ENCODE measurements at places on chromosomes 7 and 10.

GRCh38 chr7:27697861-27698430 is 35.3 kb upstream of the HIBADH start:
- DNase-seq = no peak

DNA sequence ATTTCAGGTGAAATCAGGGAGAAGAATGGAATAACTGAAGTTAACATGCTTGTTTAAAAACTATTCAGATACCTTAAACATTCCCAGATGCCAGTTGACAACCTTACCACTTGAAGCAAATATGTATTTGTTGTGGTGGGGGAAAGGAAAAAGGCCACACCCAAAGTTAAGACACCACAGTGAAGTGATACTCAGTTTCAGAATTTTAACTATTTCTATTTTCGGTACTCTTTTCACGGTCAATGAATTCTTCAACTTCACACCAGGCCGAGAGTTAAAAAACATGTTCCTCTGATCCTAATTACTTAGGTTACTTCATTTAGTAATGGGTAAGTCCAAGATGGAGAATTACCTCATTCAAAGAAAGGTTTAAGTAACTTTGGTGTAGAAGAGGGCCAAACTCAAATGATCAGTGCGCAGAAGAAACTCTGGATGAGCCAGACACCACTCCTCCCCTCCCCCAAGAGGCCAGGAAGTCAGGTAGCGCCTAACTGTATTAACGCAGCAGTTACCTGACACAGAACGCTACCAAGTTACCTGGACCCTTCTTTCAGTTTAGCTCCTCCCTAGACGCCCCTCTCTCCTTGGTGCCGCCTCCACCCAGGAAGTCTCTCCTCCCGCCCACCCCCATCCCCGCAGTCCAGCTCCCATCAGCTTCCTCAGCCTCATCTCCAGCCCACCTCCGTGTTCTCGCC is 700 bp downstream of the MTPN start:
- no peak for DNase-seq

DNA sequence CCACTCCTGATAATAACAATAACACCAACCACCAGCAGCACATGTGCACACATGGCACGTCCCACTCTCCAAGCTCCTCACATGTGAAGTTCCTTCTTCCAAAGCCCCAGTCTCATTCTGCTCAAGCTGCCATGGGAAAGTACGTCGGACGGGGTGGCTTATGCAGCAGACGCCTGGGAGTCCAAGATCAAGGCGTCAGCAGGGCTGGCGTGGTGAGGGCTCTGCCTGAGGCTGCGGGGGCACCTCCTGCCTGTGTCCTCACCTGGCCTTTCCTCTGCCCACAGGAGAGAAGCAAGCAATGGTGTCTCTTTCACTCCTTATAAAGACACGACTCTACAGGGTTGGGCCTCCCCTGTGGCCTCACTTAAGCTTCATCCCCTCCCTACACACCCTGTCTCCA is 68.8 kb upstream of the INSIG1 start:
- no peak for DNase-seq

DNA sequence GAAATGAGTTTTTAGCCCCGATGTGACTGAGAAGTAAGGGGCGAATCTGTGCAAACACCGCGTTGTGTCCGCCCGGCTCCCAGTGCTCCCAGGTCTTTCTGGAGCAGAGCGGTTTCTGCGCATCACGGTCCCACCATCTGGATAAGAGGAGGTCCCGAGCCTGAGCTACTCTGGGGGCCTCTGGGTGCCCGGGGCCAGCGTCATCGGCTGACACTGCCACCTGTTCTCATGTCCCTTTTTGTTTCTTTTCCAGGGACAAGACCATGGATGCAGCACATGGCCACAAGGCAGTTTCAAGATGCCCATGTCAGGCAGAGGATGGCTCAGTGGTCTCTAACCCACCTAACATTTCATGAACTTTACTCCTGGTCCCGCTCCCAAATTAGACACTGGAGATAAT is 24.9 kb downstream of the KLF6 start:
- no peak for DNase-seq

DNA sequence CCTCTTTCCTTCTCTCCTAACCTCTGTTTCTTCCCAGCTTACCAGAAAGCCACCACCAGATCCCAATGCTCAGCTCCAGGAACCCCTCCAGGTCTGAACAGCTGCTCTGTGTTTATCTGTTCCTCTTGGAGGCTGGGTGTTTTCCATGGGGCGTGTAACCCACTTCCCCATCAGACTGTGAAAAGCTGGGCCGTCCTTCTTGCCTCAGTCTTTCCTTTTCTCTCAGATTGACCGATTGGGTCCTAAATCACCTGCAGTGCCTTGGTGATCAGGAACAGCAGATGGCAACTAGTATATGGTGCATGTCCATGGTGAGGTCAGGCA is 4.8 kb downstream of the SH3PXD2A start:
- DNase-seq = no peak

GRCh38 chr10:124886195-124886594 is 55.7 kb upstream of the ZRANB1 start:
- DNase-seq = no peak

GRCh38 chr10:69359594-69359993 is 57.1 kb downstream of the TACR2 start:
- peak; percentile 34 for DNase-seq

GRCh38 chr10:92897916-92898315 is 49.6 kb downstream of the EXOC6 start:
- no peak for DNase-seq

DNA sequence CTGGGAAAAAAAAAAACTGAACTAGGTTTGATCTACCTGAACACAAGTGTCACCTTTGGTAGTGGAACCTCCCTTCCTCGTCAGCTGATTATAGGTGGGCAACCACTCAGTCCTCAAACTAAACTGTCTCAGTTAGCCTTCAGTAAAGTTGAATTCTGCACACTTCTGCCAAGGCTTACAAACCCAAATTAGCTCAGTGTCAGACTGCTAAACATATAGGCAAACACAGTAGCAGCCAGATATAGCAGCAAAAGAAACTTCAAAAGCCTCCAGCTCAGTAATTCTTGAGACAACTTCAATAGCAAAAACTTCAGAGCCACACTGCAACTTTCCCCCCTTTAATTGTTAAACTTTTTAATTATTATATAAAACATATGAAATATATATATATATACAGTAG is 956.9 kb downstream of the XPNPEP1 start:
- DNase-seq = no peak

GRCh38 chr7:29230871-29231345 is 36.3 kb downstream of the CHN2 start:
- no peak for DNase-seq

DNA sequence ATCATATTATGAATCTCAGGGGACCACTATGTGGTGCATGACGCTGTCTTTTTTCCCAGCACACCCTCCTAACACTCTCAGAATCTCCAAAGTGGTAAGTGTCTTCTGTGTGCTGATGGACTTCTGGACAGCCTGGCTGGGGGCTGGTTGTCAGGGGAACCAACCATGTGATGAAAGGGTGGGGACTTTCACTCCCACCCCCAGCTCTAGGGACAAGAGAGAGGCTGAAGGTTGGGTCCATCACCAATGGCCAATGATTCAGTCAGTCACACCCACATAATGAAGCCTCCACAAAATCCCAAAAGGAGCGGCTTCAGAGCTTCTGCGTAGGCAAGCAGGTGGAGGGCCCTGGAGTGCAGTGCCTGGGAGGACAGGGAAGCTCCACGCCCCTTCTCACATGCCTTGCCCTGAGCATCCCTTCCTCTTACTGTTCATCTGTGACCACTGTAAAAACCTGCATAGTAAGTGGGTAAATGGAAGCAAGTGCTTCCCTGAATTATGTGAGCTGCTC is 44.6 kb downstream of the RASGEF1A start:
- DNase-seq = no peak

GRCh38 chr7:506921-507622 is 12.6 kb downstream of the PDGFA start:
- DNase-seq = no peak

GRCh38 chr10:121595351-121595805 is 2.9 kb downstream of the FGFR2 start:
- no peak for DNase-seq

DNA sequence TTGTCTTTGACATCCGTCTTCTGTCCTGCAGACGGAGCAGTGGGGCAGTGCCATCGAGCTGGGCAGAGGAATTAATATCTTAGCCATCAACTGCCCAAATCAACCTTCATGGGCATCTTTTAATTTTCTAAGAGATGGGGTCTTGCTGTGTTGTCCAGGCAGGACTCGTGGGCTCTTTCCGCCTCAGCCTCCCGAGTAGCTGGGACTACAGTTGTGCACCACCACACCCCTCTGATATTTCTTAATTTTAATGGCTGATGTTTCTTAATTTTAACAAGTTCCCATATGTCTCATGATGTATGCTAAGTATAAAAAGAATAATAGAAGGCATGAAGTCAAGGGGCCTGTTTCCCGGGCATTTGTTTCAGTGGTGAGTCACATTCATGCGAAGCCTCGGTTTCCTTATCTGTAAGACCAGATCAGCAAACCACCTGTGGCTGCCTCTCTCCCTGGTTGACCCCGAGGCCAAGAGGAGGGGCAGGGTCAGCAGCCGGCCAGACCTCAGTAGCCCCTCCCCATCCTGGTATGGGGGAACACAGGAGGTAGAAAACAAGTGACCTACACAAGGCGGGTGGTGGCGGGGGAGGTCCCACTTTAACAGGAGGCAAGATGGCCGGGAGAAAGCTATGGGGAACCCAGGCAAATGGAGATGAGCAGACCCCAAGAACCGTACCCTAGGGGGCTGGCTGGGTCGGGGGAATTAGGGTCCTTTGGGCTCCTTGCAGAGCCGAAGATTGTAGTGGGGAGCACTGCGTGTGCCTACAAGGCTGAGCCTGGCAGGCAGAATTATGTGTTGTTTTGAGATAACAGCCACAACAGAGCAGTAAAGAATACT is 85.5 kb downstream of the CUX1 start:
- no peak for DNase-seq

DNA sequence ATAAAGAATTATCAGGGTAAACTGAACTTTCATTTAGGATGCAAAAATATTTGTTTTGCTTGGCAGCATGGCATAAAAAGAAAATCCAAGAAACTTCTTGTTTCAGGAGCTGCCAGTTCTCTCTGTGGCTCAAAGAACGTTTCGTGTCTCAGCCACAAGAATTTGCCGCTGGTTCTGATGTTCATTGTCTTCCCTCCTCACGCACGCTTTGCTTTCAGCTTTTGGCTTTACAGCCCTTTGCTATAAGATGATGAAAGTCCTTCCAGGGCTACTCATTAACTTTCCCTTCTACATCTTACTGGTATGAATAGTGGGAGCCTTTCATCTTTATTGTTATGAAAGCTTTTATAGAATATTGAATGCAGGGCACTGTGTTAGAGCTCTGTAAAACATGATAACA is 124.7 kb downstream of the BICC1 start:
- no peak for DNase-seq

DNA sequence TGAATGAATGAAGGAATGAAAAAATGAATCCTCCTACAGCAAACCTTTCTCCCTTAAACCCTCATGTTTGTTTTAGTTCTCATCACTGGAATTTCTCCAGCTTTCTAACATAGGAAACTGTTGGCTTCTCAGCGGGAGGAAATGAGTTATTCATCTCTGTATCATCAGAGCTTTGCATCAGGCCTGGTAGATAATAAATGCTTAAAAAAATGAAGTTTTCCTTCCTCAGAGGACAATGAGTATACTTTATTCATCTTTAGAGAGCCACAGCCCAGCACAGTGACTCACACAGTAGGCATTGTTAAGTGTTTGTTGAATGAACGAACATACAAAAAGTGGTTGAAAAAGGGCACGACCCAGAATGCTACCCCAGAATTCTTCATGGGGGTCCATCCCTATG is 62.6 kb downstream of the COL13A1 start:
- DNase-seq = no peak

DNA sequence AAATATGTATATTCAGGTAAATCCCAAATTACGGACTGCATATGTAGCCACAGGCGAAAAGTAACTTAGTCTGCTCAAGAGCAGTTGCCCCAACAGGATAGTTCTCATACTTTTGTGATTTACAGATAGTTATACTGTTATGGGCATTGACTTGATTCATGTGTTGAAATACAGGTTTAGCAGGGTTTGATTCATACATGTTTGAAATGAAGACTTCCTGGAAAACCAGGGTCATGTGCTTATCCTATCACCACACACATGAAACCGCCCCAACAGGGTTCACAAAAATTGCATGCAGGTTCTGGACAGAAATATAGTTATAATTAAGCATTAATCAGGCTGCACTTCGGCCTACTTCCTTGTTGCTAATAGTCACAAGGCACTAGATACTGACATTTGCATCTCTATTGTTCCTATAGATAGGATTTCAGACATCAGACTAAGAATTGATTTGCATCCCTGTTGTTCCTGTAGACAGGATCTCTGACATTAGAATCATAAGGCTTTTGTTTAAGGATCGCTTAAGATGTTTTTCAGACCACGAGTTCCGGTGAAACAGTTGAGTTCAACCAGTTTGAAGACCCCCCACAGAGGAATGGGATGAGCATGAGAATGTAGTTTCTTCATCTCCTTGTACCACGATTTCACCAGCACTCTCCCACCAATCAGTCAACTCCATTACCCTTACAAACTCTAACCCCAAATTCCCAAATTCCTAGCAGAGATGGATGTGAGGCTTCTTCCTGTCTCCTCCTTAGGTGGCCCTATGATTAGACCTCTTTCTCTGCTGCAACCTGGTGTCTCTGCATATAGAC is 2.0 kb upstream of the ZNF398 start:
- DNase-seq = no peak

DNA sequence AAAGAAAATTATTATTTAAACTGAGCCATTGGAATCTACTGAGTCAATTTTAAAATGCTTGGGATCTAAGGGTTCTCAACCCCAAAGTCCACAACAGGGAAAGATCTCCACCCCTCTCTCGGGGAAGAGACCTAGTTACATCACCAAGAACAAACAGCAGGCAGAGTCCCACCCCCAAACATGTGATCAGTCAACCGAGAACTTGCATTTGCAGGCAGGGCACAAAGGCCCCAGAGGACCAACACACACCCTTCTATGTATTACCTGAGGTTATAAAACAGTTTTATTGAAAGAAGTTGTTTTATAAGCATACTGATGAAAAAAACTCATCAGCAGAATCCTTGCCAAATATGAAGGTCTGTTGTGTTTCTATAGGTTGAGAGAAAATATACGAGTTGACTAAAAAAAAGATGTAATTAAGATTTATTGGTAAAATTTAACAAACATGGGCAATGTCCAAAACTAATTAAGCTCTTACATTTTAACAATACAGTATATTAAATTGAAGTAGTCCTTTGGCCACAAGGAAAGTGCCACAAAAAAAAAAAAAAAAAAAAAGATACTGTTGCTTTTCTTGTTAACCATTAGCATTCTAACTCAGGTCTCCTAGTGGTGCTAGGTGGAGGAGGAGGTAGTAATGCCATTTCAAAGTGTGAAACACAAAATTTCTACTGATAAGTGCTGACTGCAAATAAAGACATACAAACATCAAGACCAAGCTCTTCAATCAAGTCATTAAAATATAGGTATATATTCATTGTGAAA is 975 bp upstream of the USP54 start:
- DNase-seq = peak; percentile 2

DNA sequence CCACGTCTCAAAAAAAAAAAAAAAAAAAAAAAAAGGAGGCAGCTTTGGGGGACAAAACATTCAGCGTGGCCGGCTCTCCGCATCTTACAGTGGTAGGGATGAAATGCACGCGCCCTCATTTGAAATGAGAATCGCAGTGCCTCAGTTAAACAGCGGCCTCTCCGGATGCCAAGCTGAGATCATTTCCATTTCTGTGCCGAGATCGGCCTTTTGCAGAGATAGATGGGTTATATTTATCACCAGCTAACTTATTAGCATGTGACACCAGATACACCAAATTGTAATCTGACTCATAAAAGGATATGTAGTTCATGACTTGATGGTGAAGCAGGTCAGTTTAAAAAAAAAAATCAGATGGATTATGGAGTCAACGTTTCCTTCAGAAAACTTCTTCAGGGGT is 138.7 kb downstream of the CUX1 start:
- DNase-seq = no peak

- no peak for DNase-seq
Observed at GRCh38 chr7:46939089-46939488, 642.8 kb downstream of the TNS3 start.
